Stimulated activated CD4-positive, alpha-beta T cell treated with anti-CD3 and anti-CD28 coated beads, Interleukin-4, amount 100 ng/mL, for 4 hours (primary cell): ENCODE measurements at places on chromosomes 4 and X.

DNA sequence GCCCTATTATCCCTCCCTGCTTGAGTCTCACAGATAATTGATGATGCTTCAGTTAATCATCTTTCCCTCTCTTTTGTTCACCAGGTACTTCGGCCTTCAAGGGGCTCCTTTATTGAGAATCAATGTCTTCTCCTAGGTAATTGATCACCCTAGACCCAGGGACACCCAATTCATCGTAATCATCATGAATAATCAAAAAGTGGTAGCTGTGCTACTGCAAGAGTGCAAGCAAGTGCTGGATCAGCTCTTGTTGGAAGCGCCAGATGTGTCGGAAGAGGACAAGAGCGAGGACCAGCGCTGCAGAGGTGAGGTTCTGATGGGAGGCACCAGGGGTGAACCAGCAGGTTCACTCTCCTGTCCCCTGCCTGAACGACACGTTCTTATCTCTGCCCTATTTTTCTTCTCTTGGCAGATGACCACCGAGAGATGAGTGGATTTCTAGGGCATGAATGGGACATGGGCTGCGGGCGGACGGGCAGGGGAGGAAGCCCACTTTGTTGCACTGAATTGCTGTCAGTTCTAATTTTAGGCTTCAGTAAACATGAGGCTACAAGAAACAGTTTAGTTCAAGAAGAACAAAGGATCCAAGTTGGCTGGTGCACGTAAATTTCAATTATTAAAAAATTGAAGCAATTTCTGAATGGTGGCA, 80.5 kb downstream of the ALPK1 start:
- no peak for DNase-seq

- DNase-seq, result no peak
Observed at GRCh38 chrX:72041176-72041575, 90.5 kb downstream of the RTL5 start.

- no peak for DNase-seq
Observed at GRCh38 chrX:19758539-19758938, 128.9 kb downstream of the SH3KBP1 start.

GRCh38 chr4:54837576-54838140, 179.9 kb downstream of the KIT start:
- no peak for DNase-seq

GRCh38 chrX:72131317-72132294, at the start of gene RTL5:
TSS of gene RTL5 (minus strand) at chrX:72131915.
- peak; percentile 43 for DNase-seq

GRCh38 chr4:72286910-72287309, 255.1 kb downstream of the NPFFR2 start:
- DNase-seq, result no peak

DNA sequence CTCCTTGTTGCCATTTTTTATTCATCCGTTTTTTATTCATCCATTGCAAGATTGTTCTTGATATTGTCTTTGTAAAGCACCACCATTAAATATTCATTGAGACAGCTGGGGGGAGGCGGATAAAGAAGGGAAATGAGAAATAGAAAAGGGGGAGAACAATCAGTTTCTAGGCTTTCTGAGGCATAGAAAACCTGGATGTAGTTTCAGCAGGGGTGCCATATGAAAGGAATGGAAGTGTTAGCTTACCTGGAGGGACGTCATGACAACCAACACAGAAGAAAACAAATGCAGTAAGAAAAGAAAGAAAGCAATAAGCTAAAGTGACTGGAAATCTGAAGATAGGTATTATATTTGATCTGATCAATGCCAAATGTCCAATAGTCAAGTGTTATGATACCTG, 276.1 kb downstream of the GASK1B start:
- no peak for DNase-seq

DNA sequence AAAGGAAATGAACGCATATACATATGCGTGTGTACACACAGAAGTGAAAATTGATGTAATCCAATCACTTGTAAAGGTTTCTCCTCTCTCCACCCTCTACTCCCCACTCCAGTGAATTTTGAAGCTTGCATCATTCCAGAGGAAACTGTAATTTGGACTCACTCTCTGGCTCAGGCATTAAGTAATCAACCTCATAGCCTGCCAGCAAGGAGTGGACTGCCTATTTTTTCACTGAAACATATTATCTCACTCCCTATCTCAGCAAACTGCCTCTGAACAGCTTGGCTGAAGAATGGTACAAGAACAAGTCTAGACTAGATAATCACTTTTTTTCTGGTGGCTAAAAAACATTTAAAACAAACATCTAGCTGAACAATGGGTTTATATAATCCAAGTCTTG, 124.2 kb downstream of the C4orf51 start:
- no peak for DNase-seq

- no peak for DNase-seq
Observed at GRCh38 chrX:24424948-24425347, 40.1 kb upstream of the PDK3 start.

GRCh38 chrX:110734894-110735541, 60.6 kb downstream of the CHRDL1 start:
- DNase-seq, result no peak

DNA sequence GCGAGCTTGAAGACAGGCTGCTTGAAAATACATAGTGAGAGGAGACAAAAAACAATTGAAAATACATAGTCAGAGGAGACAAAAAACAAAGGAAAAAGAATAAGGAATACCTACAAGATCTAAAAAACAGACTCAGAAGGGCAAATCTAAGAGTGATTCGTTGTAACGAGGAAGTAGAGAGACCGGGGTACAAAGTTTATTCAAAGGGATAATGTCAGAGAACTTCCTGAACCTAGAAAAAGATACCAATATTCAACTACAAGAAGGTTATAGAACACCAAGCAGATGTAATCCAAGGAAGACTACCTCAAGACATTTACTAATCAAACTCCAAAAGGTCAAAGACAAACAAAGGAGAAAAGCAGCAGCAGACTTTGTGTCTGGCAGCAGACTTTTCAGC, 165.6 kb downstream of the NEK1 start:
- DNase-seq, result no peak

DNA sequence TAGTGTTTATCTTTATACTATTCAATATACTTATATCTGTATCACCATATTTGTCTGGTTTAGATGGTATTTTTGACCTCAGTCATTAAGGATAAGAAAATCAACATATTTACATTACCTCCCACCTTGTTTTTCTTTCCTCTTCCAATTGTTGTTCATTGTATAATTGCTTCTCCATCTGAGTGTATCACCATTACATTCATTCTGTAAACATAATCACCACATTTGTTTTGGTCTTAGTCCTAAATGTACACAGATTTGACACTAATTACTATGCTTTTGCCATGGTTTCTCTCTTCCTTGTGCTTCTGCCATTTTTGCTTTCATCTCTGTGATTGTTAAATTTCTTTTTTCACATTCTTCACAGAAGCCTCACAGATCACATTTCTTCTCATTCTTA, 12.7 kb downstream of the ARMCX6 start:
- DNase-seq, result no peak

GRCh38 chr4:43607827-43608461, 715.4 kb downstream of the GRXCR1 start:
- DNase-seq, result no peak

GRCh38 chr4:14917298-14917633, 85.0 kb upstream of the CPEB2 start:
- DNase-seq, result no peak

GRCh38 chr4:26131711-26132110, 189.1 kb upstream of the RBPJ start:
- DNase-seq, result no peak

DNA sequence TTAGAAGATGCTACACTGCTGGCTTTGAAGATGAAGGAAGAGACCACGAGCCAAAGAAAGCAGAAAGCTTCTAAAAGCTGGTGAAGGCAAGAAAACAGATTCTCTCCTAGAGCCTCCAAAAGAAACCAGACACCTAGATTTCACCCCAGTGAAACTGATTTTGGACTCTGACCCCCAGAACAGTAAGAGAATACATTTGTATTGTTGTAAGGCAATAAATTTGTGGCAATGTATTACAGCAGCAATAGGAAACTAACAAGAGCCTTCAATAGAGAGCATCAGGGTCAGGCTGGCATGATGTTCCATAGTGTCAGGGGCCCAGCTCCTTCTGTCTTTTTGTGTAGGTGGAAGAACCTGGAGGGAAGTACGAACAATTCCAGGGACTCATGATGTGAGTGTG, 6.0 kb upstream of the TEC start:
- DNase-seq, result no peak

DNA sequence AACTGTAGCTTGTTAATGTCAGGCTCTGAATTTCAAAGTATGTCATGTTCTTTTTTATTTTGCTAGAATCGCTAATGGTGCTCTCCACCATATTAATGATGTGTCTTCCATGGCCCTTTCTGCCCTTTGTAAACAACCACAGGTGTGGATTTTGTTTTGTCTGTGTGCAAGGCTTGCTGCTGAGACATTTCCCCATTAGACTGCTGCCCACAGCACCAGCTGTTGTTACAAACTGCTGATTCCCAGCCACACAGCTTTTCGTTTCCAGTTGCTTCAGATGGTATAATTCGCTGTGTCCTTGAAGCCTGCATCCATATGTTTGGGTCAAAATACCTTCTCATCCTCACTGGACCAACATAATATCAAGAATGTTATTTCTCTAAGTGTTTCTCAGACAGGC, 32.8 kb downstream of the KCNIP4 start:
- no peak for DNase-seq

GRCh38 chrX:143632625-143633410, 3.1 kb downstream of the SLITRK4 start:
- DNase-seq, result no peak

DNA sequence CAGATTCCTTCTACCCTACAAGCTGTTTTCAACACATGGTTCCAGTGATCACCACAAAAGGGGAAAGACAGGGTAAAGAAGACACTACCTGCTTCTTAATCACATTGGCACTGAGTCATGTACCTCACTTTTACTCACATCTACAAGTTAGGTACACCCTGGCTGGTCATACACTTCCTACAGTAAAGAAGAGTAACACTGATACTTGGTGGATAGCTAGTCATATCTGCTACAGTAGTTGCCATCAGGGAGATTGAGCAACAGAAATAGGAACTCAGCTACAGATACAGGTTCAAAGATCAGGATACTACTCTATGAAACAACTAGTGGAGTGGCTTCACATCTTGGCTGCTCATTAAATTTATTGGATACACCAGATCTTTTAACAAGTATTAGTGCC, 105.4 kb upstream of the DIAPH2 start:
- DNase-seq, result no peak

- DNase-seq, result no peak
Observed at GRCh38 chr4:112247021-112247420, 15.4 kb downstream of the AP1AR start.

GRCh38 chr4:83810428-83810827, 274.5 kb downstream of the GPAT3 start:
- DNase-seq, result no peak

DNA sequence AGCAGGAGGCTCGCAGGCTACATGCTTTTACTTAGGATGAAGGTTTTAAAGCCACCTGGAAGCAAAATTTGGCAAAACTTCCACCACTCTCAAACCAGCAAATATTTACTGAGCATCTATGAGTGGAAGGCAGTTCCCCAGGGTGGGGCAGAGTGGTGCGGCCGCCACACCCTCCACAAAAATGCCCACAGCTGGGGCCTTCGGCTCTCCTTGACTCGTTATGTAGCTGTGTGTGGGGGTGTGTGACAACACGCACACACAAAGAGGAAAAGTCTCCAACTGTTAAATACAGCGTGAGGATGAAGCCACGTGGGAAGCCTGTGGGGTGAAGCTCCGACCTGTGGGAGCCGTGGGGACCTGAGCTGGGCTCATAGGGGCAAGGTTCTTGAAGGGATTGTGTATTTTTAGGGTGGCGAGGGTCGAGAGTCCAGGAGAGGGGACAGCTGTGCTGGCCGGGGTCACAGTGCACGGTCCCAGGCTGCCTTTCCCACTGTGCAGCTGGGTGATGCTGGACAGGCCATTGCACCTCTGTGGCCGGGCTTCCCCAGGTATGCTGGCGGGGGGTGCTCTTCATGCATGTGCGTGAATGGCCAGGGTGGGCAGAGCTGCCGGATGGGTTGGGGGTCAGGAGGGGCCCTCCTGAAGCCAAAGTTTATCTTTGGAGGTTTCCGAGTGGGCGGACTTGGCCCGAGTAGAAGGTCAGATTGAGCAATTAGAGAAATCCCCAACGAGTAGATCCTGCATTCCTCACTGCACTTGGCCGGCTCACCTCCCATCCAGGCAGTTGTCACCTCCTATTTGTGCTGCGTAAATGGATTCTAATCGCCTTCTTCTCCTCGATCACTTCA, 25.4 kb downstream of the SORCS2 start:
- no peak for DNase-seq

DNA sequence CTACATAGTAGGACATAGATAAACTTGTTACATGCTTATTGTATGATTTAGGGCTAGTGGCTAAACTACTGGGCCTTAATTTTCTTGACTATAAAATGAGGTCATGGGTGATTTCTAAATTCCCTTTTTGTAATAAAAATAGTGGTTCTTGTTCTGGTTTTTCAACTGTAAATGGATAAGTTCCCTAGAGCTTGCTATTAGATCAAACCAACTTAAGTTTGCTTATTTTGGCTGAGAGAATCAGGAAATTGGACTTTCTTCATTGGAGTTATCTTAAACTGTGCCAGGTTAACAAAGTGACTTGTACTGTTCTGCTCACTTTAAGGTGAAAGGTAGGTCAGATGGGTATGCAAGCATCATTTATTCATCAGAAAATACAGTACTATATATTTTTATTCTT, 78.3 kb downstream of the PDLIM5 start:
- DNase-seq, result no peak

DNA sequence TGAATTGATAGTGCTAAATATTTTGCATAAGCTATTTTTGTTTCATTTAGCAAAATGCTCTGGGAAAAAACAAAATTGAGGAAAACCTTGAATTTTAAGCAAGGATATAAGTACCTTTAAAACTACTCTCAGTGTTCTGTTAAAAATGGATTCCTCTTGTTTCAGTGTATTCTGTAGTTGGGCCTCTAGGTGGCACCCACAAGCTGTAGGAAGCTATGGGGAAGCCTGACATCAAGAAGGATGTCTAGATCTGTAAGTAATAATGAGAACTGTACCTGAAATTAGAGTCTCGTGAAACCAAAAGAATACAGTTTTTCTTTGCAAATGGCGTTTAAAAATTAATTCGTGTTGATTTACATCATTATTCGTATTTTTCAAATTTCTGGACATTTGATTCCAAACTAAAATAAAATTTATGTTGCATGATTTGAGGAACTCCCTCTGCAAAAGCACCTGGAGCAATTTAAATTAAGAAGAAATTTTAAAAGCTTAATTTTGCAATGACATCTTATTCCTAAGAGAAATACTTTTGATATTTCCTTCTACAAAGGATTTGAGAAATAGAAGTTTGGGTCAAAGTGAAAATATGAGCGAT, 51.2 kb downstream of the TMPRSS11E start:
- peak; percentile 38 for DNase-seq

- no peak for DNase-seq
Observed at GRCh38 chr4:27916452-27917184, 1056.0 kb downstream of the STIM2 start.
